Stimulated activated naive CD8-positive, alpha-beta T cell treated with anti-CD3 and anti-CD28 coated beads, Interleukin-15, Interleukin-2, amounts not matched to agents 100 U/mL and 50 U/mL, for 24 hours (primary cell): ENCODE measurements at places on chromosomes 13 and 19.

DNA sequence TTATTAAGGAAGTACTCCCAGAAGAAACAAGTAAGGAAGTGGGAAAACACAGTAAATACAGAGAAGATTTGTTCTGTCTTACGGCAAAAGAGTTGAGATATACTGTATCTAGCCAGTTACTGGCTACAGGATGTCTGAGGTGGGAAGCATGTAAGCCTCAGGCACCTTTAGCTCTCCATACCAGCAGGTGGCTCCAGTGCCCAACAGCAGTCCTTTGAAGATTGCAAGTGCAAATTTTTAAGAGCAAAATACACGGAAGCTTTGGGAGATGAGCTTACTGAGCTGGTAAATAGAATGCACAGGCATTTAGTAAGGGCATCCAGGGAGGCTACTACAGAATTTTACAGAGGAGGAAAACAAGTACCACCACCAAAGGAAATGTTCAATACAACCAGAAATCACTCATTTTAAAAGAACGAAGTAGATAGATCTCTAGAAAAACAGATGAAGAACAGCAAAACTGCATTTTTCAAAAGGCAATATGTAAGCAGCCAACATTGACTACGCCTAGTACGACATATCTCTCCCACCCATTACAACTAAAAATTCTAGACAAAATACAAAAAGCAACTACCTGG is 57.9 kb upstream of the VSTM2B start:
- peak; percentile 20 for DNase-seq

DNA sequence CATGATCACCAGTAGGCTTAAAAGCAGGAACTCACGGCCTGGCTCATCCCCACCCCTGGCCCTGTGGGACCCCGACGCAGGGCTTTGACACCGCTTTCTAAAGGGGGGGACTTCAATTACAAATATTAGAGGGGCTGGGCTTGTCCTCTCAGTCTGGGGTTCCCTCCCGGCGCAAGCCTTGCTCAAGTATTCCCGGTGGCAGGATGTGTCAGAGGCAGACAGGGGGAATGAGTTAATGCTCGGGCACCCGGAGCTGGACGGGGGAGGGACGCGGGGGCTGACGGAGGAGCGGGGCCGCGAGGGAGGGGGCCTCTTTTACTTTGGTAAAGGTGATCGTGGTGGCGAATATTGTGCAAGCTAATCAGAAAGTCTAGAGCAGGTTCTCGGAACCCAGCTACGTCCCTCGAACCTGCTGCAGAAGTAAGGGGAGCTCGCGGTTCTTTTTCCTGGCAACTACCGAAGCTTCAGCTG is 1.1 kb downstream of the FGF14 start:
- DNase-seq = peak; percentile 6

- DNase-seq = no peak
Observed at GRCh38 chr19:6473647-6474046, 7.9 kb downstream of the DENND1C start.

- DNase-seq = no peak
Observed at GRCh38 chr13:80550971-80551441, 210.1 kb upstream of the SPRY2 start.

DNA sequence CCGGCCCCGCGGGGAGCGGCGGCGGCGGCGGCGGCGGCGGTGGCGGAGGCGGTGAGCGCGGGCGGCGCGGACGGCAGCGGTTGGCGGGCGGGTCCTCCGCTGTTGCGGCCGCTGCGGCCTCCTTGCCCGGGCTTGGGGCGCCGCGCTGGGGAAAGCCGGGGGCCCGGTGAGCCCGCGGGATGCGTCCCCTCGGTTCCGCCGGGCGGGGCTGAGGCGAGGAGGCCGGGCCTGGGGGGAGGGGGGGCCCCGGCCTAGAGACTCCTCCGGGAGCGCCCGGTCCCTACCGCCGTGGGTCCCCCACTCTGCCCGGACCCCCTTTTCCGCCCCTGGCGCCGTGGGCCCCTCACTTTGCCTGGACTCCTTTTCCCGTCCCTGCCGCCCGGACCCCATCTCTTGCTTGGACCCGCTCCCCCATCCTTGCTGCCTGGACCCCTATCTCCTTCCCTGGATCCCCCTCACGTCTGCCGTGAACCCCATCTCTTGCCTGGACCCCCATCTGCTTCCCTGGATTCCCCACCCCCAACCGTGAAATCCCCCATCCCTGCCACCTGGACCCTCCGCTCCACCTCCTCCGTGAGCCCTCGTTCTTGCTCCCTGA is 28.6 kb upstream of the NDUFS7 start:
- no peak for DNase-seq

GRCh38 chr13:44667943-44668342 is 91.8 kb upstream of the TSC22D1 start:
- DNase-seq = no peak

DNA sequence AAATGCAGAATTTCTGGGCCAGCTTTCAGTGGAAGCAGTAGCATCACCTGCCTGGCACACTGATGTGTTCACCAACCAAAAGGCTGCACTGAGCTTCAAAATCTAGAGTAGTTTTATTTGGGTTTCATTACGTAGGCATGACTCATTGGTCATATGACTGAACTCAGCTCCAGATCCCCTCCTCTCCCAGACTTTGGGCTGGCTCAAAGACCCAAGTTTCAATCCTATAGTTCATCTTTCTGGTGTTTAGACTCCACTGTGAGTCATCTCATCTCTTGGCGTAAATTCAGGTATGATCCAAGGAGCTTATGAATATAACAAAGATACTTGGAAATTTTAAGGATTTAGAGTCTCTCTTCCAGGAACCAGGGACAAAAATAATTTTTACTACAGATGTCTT is 17.7 kb downstream of the ZMYM5 start:
- DNase-seq = peak; percentile 10

DNA sequence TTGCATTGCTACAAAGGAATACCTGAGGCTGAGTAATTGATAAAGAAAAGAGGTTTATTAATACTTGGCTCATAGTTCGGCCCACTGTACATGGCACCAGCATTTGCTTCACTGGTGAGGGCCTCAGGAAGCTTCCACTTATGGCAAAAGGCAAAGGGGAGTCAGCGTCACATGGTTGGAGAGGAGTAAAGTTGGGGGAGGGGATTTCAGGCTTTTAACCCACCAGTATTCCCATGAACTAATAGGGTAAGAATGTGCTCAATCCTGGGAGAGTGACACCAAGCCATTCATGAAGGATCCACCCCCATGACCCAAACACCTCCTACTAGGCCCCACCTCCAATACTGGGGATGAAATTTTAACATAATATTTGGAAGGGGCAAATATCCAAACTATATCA is 82.5 kb upstream of the MYCBP2 start:
- DNase-seq = no peak
